ENCODE measurements at places on chromosomes 2 and 18.

DNA sequence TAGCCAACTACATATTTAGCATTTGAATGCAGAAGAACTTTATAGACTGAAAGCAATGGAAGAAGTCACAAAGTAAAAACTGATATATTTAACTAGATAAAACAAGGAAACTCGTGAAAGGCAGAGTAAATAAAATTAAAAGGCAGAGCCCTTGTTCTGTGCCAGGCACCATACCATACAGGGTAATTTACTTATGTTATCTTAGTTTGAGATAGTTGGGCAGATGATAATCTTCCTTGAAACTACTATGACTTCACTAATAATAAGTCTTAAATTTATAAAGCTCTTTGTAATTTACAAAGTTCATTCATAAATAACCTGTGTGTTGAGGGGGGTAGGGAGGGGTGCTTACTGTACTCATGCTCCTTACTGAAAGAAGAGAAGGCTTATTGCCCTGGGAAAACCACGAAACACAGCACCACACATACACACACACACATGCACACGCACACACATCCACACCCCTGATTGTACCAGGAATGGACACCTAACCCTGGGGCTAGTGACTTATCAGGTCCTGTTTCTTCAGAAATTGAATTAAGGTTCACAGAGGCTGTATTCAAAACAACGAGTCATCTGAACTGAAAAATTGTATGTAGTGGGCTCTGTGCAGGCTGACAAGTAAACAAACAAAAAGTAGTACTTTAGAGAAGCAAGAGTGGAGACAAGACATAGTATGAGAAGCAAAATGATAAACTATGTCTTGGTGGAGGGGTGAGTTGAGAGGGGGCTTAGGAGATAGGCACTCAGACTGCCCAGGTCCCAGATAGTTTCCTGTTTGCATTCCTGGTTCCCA lies 38.1 kb downstream of the AGFG1 start:
- H3K4me1 ChIP-seq: peaks cover 3% of the 10 kb centered on the region
- H3K36me3 ChIP-seq: no peaks in the 10 kb centered on the region
- DNase-seq: no peak
- H3K4me3 ChIP-seq: no peak overlapping the region
- H3K27ac ChIP-seq: no peak overlapping the region
- no peaks in the 10 kb centered on the region for H3K27me3 ChIP-seq

DNA sequence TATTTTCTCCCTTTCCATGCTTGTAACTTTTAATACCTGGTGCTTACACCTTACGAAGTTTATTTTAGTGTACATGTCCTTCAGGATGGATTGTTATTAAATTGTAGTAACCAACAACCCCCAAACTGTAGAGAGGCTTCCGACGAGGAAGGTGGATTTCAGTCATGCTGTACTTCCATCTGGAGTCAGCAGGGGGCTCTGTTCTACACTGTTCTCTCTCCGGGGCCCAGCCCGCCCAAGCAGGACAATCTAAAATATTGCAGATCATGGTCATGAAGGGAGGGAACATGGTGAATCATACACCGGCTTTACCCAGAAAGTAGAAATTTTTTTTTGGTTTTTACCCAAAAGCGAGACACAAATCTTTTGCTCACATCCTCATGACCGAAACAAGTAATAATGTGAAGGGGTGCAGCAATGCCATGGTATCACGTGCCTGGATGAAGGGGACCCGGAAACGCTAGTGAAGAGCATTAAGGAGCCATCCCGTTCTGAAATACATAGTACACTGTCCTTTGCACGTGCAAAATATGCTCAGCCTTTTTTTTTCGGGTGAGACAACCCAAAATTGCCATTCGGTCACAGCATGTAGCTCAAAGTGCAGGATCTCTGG lies 884.8 kb downstream of the EPHA4 start:
- DNase-seq: peak; percentile 13
- H3K4me1 ChIP-seq: no peaks in the 10 kb centered on the region
- H3K36me3 ChIP-seq: no peaks in the 10 kb centered on the region
- H3K27ac ChIP-seq: no peak overlapping the region
- H3K27me3 ChIP-seq: no peaks in the 10 kb centered on the region

GRCh38 chr2:74425523-74425922 lies 4.0 kb downstream of the WDR54 start:
- no peak for DNase-seq
- H3K4me1 ChIP-seq: no peaks in the 10 kb centered on the region
- no peak overlapping the region for H3K4me3 ChIP-seq
- no peaks in the 10 kb centered on the region for H3K27me3 ChIP-seq

- no peaks in the 10 kb centered on the region for H3K27me3 ChIP-seq
- H3K36me3 ChIP-seq: no peaks in the 10 kb centered on the region
- H3K4me3 ChIP-seq: no peak overlapping the region
- no peak overlapping the region for H3K27ac ChIP-seq
- no peak for DNase-seq
These were observed 57.0 kb downstream of the CIB4 start for GRCh38 chr2:26584191-26584590.

DNA sequence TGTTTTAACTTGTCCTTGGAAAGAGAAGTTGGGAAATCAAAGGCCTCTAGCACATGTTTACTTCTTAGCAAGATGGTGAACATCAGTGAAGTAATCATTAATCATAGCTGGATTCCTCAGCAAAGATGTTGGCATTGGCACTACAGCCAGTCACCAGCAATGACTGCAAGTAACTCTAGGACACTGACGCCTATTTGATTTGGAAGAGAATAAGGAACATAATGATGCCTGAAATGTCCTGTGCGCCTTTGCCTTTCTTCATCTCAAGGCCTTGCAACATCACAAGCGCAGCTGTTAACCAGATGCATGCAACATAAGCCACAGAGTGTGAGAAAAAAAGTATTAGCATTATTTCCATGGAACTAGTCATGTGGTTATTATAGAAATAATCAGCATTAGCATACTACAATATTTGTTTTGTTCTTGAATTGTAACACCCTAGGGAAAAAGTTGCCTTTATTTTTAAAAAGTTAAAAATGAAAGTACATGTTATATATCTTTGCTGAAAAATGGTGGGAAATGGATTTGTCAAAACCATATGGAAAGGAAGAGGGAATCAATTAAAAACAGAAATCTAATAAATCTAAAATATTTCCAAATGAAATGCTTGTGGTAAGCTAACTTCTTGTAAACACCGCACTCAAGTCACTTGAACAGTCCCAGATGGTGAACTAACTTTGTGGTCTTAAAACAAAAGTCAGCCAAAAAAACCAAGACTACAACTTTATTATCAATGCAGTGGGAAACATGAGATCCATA lies 55.6 kb downstream of the THADA start:
- H3K27me3 ChIP-seq: no peaks in the 10 kb centered on the region
- no peaks in the 10 kb centered on the region for H3K4me1 ChIP-seq
- no peak overlapping the region for H3K4me3 ChIP-seq
- DNase-seq: no peak
- H3K27ac ChIP-seq: no peak overlapping the region

DNA sequence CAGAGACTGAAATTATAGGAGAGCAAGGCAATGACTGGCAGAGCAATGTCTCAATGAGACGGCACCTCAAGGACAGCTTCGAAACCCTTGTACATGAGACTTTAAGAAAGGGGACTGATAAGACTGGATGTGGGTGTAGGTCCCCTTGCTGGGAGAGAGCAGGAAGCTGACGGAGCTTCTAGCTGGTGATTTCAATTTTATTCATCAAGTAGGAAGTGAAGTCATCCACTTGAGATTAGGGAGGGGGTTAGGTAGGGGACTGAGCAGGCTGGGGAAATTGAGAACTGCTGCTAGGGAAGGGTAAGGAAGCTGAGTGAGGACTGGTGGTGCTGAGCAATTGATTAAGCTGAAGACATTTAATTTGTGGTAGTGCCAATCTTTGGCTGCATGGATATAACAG lies 99.5 kb upstream of the ITGB6 start:
- no peak overlapping the region for H3K27ac ChIP-seq
- H3K4me3 ChIP-seq: no peak overlapping the region
- no peaks in the 10 kb centered on the region for H3K27me3 ChIP-seq
- no peaks in the 10 kb centered on the region for H3K36me3 ChIP-seq

DNA sequence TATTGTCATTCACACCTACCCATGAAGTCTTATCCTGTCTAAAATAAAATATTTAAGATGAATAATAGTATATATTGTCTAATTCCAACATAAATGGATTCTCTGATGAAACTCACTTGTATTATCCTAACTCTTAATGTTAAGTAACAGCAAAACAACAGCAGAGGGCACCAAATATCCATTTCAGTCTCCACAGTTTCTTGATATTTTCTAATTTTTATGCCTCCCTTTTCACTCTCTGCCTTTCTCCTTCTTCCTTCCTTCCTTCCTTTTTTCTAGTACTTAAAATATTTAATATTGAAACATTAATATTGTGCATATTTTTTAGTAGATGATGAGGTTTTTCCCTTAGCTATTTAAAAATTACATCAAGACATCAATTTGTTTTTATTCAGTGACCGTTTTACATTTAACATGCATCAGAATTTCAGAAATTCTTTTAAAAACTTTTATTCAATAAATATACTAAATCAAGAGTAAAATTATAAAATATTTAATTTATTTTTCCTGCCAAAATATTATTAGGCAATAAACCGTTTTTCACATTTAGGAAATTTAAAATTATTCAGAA lies 97.6 kb downstream of the WDR7 start:
- H3K27me3 ChIP-seq: no peaks in the 10 kb centered on the region
- H3K4me1 ChIP-seq: no peaks in the 10 kb centered on the region
- H3K4me3 ChIP-seq: no peak overlapping the region
- DNase-seq: no peak

- no peak overlapping the region for H3K4me3 ChIP-seq
- DNase-seq: no peak
- no peaks in the 10 kb centered on the region for H3K4me1 ChIP-seq
- H3K36me3 ChIP-seq: no peaks in the 10 kb centered on the region
- H3K27me3 ChIP-seq: no peaks in the 10 kb centered on the region
These were observed 310.4 kb upstream of the SYT4 start for GRCh38 chr18:43587538-43588153.

- H3K27me3 ChIP-seq: no peaks in the 10 kb centered on the region
- no peak overlapping the region for H3K27ac ChIP-seq
- H3K36me3 ChIP-seq: no peaks in the 10 kb centered on the region
- no peak for DNase-seq
- peaks cover 2% of the 10 kb centered on the region for H3K4me1 ChIP-seq
These were observed 18.9 kb upstream of the PDIA6 start for GRCh38 chr2:10831400-10831985.

GRCh38 chr18:56651771-56652092 lies 573 bp downstream of the WDR7 start:
- H3K27me3 ChIP-seq: no peaks in the 10 kb centered on the region
- H3K4me1 ChIP-seq: no peaks in the 10 kb centered on the region
- no peak overlapping the region for H3K27ac ChIP-seq
- no peaks in the 10 kb centered on the region for H3K36me3 ChIP-seq
- H3K4me3 ChIP-seq: peak overlapping the region; percentile 93
- DNase-seq: no peak

- no peaks in the 10 kb centered on the region for H3K36me3 ChIP-seq
- DNase-seq: no peak
- H3K4me3 ChIP-seq: no peak overlapping the region
These were observed 29.0 kb upstream of the GIGYF2 start for GRCh38 chr2:232667989-232668583.

DNA sequence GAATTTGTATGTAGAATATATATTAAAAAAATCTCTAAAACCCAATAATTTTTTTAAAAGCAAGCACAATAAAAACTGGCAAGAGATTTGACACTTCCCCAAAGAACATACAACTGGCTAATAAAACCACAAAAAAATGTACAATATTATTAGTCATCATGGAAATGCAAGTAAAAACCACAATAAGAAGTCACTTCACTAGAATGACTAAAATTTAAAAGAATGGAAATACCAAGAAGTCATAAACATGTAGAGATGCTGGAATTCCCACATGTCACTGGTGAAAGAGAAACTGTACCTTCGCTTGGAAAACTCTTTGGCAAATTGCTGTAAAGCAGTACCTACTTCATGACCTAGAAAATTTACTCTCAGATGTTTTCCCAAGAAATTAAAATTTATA lies 43.4 kb upstream of the KYNU start:
- DNase-seq: no peak
- no peaks in the 10 kb centered on the region for H3K4me1 ChIP-seq
- H3K27ac ChIP-seq: no peak overlapping the region
- H3K4me3 ChIP-seq: no peak overlapping the region
- H3K27me3 ChIP-seq: no peaks in the 10 kb centered on the region

- no peak overlapping the region for H3K4me3 ChIP-seq
- DNase-seq: no peak
- no peaks in the 10 kb centered on the region for H3K27me3 ChIP-seq
- H3K27ac ChIP-seq: no peak overlapping the region
- peaks cover 1% of the 10 kb centered on the region for H3K4me1 ChIP-seq
These were observed 42.8 kb downstream of the DNMT3A start for GRCh38 chr2:25298776-25299431.

- no peaks in the 10 kb centered on the region for H3K4me1 ChIP-seq
- DNase-seq: no peak
- H3K27ac ChIP-seq: no peak overlapping the region
- H3K4me3 ChIP-seq: no peak overlapping the region
These were observed 568.1 kb upstream of the LINC00305 start for GRCh38 chr18:64717026-64717425.

DNA sequence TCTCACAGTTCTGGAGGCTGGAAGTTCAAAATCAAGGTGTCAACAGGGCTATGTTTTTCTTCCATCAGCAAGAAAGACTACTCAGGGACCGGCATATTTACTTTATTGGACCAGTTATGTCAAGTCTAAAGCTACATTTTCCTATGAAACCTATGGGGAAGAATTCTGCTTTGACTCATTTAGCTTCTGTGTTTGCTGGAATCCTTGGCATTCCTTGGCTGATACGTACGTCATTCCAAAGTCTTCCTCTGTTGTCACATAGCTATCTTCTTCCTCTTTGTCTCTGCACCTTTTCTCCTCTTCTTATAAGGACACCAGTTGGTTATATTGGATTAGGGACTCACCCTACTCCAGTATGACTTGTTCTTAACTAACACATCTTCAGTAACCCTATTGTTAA lies 137.4 kb upstream of the FBXO11 start:
- no peaks in the 10 kb centered on the region for H3K36me3 ChIP-seq
- no peak overlapping the region for H3K4me3 ChIP-seq
- no peaks in the 10 kb centered on the region for H3K4me1 ChIP-seq
- H3K27me3 ChIP-seq: no peaks in the 10 kb centered on the region

DNA sequence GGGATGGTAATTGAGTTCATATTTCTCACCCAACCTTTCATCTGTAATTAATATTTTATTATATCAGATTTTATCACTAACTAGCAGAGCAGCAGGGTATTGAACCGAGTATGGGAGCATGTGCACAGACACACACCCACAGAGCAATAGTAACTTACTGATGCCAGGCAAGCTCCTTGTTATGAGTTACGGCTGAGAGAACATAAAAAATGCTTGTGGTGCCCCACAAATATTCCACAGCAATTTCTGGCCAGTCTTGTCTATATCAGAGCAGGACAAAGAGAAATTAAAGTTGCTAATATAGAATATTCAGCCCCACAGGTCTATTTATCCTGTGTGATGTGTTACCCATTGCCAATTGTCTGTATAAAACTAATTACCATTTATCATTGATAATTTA lies 501.8 kb upstream of the RAB12 start:
- H3K4me3 ChIP-seq: no peak overlapping the region
- H3K36me3 ChIP-seq: no peaks in the 10 kb centered on the region
- H3K27ac ChIP-seq: no peak overlapping the region
- H3K27me3 ChIP-seq: no peaks in the 10 kb centered on the region
- H3K4me1 ChIP-seq: no peaks in the 10 kb centered on the region
- DNase-seq: no peak

- H3K27ac ChIP-seq: no peak overlapping the region
- no peaks in the 10 kb centered on the region for H3K4me1 ChIP-seq
- no peaks in the 10 kb centered on the region for H3K27me3 ChIP-seq
- peaks cover 3% of the 10 kb centered on the region for H3K36me3 ChIP-seq
- no peak for DNase-seq
These were observed 20.6 kb downstream of the HTR2B start for GRCh38 chr2:231104115-231104713.

Data from iPS DF 6.9 (cell line).